Effector memory CD4-positive, alpha-beta T cell (primary cell): ENCODE measurements at places on chromosomes 2 and 18.

DNA sequence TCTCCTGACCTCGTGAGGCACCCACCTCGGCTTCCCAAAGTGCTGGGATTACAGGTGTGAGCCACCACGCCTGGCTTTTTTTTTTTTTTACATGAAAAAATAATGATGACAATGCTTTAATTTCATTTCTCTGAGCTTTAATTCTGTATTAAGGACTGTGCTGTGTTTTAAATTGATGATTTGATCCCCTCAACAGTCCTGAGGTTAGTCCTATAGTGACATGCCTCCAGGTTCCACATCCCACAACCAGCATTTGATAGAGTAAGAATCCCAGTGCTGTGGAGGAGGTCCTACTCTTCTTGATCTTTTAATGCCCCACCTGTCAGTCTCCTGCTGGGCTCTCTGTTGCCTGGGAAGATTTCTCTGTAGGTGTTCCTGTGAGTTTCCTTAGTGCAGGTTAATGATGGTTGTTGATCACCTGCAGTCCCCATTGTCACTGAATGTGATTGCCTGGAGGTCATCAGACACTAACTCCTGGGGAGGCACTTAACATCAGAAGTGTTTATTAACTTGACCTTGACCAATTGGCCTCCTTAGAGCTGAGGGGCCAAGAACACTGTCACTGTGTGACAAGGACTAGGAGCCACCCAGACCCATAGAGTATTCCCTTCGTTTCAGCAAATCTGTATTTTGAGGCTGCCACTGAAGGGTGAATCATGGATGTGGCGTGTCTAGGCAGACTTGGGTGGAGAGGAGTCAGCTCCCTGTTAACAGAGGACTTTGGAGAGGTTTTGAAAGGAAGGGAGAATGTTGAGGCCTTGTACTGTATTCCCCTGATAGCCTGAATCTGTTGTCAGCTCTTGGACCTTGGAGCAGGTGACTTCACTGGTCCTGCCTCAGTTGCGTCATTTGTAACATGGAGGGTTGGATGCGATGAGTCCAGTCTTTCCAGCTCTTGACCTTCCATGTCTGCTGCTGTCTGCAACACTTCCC lies 11.5 kb downstream of the ASAP2 start:
- DNase-seq: no peak

DNA sequence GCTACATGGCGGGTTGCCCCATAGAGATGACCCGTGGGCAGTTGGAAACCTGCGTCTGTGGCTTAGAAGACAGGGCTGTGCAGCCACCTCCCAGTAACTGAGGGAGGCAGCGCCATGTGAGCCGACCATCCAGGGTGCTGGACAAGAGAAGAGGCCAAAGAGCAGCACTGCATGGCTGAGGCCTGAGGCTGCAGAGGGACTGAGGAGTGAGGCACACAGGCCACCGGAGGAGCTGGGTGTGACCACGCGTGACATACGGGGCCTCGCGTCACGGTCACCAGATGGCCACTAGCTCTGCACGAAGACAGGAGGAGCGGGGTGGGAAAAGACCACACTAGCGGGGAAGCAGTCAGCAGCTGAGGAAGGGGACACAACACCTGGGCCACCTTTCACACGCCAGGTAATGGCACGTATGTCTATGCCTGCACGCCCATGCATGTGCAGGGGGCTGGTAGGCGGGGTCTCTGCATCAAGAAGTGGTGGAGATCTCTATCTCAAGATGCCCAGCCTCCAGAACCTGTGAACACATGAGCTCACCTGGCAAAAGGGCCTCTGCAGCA lies 61.4 kb downstream of the NDUFA10 start:
- DNase-seq: no peak

DNA sequence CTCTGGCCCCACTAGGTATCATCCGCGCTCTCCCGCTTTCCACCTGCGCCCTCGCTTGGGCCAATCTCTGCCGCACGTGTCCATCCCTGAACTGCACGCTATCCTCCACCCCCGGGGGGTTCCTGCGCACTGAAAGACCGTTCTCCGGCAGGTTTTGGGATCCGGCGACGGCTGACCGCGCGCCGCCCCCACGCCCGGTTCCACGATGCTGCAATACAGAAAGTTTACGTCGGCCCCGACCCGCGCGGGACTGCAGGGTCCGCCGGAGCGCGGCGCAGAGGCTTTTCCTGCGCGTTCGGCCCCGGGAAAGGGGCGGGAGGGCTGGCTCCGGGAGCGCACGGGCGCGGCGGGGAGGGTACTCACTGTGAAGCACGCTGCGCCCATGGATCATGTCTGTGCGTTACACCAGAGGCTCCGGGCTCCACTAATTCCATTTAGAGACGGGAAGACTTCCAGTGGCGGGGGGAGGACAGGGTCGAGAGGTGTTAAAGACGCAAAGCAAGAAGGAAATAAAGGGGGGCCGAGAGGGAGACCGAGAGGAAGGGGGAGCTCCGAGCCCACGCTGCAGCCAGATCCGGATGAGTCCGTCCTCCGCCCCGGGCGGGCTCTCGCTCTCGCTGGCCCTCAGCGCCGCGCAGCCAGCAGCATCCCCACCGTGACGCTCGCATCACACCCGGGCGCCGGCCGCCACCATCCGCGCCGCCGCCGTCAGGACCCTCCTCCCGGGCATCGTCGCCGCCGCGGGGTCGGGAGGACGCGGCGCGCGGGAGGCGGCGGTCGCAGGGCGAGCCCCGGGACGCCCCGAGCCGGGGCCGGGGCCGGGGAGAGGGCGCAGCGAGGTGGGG lies 664 bp downstream of the NETO1 start:
- no peak for DNase-seq

- DNase-seq: no peak
Observed at GRCh38 chr2:6623746-6624145, 242.0 kb downstream of the CMPK2 start.

DNA sequence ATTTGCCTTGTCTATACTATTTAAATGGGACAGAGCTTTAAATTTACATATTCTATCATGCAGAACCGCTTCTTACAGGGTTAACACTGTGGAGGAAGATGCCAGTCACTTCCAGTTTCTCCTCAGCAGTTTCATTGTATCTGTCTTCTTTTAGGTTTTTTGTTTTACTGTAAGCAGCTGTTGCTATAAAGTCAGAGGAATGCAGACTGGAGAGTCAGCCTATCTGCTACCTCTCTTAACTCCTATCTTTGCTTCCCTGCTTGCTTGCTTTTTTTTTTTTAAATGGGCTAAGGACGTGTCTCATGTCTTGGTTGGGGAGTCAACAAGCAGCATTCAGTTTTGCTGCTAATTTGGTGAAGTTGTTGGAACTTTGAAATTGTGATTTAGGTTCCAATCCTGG lies 8.9 kb downstream of the EPC2 start:
- DNase-seq: no peak

GRCh38 chr2:10883066-10883465 lies 28.7 kb upstream of the KCNF1 start:
- no peak for DNase-seq

DNA sequence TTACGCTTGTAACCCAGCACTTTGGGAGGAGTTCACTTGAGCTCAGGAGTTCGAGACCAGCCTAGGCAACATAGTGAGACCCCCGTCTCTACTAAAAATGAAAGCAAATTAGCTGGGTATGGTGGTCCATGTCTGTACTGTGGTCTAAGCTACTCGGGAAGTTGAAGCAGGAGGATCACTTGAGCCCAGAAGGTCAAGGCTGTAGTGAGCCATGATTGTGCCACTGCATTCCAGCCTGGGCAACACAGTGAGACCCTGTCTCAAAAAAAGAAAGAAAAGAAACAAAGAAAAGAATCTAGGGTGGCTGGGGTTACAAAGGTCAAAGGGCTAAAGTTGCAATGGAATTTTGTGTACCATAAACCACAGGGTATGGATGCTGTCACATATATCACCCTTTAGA lies 41.3 kb downstream of the KIF3C start:
- no peak for DNase-seq

- no peak for DNase-seq
Observed at GRCh38 chr2:232322560-232323327, 55.8 kb upstream of the ALPP start.

- DNase-seq: no peak
Observed at GRCh38 chr2:128414351-128414750, 95.7 kb upstream of the HS6ST1 start.

DNA sequence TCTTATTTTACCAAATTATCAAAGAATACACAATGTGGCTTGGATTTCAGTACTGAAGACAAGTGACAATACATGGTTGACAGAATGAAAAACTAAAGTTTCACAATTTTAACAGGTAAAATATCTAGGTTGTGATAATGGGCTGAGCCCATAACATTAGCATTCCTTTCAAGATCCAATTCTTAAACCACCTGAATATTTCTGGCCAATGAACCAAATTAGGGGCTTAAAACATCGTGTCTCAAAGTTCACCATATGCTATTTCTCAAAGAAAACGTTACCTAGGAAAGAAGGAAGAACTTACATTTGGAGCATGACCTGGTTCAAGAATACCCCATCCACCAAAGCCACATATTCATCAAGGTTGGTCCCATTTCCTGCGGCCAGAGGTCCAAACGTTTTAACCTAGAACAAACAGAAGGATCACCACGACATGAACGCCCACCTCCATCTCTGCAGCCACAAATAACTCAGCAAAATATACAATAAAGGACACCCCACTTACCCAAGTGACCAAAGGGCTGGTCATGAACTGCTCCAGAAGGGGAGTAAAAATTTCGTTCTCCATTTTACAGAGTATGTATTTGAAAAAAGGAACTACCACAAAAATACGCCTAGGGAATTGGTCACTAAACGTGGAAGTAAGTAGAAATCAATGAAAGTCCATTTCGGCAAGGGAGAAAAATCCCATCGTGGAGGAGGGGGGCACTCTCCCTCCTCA lies 984 bp downstream of the CCDC88A start:
- no peak for DNase-seq

DNA sequence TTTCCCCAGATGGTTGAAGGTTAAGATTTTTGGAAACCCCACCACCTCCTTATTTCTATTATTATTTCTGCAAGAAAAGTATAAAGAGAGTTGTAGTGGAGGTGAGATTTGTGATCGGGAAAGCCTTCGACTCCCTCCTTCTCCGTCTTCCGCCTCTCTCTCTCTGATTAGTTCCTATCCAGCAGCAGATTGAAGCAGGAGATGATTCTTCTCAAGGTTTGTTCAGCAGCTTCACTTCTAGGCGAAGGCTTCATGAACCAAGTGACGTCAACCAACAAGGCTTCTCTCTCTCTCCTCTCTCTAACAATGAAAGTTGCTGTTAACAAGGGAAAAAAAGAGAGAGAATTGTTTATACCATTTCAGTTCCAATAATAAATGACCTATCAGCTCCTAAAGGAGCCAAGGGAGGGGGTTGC lies at the start of gene BAZ2B:
TSS of gene BAZ2B (minus strand) at position 263 of the 416 bp plus-strand sequence. CDS start 137,829 bp downstream, outside the sequence.
- DNase-seq: no peak

DNA sequence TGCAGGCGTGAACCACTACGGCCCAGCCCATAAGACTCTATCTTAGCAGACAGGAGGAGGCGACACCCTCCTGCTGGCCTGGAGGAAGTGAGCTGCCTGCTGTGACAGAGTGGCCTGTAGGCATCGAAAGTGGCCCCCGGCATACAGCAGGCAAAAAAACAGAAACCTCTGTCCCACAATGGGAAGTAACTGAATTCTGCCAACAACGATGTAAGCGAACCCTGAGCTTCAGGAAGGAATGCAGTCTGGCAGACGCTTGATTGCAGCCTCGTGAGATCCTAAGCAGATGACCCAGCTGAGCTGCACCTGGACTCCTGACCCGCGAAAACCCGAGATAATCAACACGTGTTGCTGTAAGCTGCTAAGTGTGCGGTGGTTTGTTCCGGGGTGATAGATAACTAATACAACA lies 13.6 kb downstream of the MRO start:
- DNase-seq: no peak

DNA sequence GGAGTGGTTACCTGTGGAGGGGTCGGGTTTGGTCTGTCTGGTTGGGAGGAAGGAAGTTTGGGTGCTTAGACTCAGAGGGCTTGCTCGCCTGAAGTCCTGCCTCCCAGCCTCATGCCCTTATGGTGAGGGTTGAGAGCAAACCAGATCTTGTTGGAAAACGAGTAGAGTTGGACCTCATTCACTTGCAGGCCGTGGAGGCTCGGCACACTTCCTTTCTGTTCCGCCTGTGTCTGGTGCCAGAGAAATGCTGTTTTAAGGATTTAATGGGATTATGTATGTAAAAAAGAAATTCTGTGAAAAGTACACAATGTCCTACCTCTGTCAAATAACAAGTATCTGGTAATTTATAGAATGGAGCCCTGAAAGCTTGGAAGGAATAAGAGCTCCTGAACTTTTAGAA lies 29.6 kb downstream of the GATA6 start:
- no peak for DNase-seq

- no peak for DNase-seq
Observed at GRCh38 chr18:63440881-63441280, 18.6 kb upstream of the VPS4B start.

GRCh38 chr18:4587204-4587603 lies 132.1 kb upstream of the DLGAP1 start:
- no peak for DNase-seq

DNA sequence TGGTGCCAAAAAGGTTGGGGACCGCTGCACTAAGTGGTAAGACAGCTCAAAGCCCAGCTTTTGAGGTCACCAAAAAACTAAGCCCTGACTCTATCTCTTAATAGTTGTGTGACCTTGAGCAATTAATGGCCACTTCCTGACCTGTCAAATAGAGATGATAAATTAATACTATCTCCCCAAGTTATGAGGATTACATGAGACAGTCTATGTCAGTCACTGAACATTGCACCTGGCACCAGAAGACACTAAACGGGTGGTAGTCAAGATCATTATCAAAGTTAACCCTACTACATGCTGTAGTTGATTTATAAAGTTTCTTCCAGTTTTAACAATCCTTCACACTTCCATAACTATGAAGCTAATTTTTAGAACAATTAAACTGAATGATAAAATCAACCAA lies 36.5 kb downstream of the STPG4 start:
- DNase-seq: no peak

DNA sequence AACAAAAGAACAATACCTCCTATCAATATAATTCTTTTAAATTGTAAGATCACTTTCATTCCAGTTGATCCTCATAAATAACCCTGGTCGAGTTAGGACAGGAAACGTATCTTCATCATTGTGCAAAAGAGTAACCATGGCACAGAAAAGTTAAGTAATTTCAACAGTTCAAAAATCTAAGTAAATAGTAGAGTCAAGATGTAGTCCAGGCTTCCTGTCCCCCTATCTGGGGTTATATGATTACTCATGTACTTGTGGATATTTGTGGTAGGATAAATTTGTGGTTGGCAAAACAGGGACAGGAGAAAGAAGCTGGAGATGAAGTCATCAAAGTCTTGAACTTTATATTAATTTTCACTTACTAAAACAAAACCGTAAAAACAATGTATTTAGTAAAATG lies 772.6 kb downstream of the TSN start:
- DNase-seq: no peak

DNA sequence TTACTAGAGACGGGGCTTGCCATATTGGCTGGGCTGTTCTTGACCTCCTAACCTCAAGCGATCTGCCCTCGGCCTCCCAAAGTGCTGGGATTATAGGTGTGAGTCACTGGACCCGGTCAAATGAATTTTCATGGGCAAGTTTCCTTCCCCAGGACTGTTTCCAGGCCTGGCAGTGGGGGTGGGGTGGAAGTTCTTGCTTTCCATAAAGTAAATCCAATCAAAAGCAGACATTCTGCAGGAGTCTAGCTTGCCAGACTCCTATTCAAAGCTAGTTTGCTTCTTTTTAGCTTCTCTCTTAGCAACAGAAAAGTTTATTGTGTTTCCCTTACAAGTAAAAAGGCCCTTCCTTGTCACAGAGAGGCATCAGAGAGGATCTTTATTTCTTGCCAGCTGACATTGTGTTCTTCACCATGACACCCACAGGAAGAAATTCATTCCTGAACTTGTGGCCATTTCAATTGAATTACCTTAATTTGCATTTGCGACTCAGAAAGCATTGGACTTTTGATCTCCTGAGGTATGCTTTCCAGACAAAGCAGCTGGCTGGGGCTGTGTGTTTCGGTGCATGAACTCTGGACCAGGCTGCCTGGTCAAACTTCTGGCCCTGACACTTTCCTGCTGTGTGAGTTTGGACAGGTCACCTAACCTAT lies 37.9 kb downstream of the LYPD1 start:
- no peak for DNase-seq
